Vein endothelial cell (primary cell): ENCODE measurements at places on chromosomes 5 and 9. TPM values are rescaled to one million over a fixed set of nuclear protein-coding genes. Genes with fewer than 3 reads are reported as not detected.

The PPWD1 gene
- 29.1 and 32.3 TPM in 2 replicates for total RNA-seq

The EDIL3 gene
- 2.9 and 3.5 TPM in 2 replicates for total RNA-seq

The CETN3 gene
- total RNA-seq = 3.3 and 5.8 TPM in 2 replicates

The SLC6A19 gene
- total RNA-seq = not detected in 2 replicates

The CRHBP gene
- total RNA-seq = 0.29 TPM in 1 of 2 replicates, not detected in the other

The CCDC112 gene
- total RNA-seq = 6.9 and 8.5 TPM in 2 replicates

The MAMDC2 gene
- 8.5 and 23.2 TPM in 2 replicates for total RNA-seq

The IFNA2 gene
- total RNA-seq = not detected in 2 replicates
